Fibroblast of lung (primary cell): ENCODE measurements at places on chromosomes 5 and 9. TPM values are rescaled to one million over a fixed set of nuclear protein-coding genes. Genes with fewer than 3 reads are reported as not detected.

- no peaks in the 10 kb centered on the region for H3K36me3 ChIP-seq
- no peaks in the 10 kb centered on the region for H3K4me1 ChIP-seq
- no peaks in the 10 kb centered on the region for H3K27me3 ChIP-seq
- DNase-seq, result no peak
These were observed 13.6 kb downstream of the IRX1 start for GRCh38 chr5:3609120-3609681.

- peaks cover 8% of the 10 kb centered on the region for H3K4me1 ChIP-seq
- no peak overlapping the region for H3K27ac ChIP-seq
- H3K27me3 ChIP-seq, result no peaks in the 10 kb centered on the region
- peak; percentile 72 for DNase-seq
- H3K36me3 ChIP-seq, result no peaks in the 10 kb centered on the region
- no peak overlapping the region for H3K4me3 ChIP-seq
These were observed 27.6 kb upstream of the ABLIM3 start for GRCh38 chr5:149113669-149114068.

DNA sequence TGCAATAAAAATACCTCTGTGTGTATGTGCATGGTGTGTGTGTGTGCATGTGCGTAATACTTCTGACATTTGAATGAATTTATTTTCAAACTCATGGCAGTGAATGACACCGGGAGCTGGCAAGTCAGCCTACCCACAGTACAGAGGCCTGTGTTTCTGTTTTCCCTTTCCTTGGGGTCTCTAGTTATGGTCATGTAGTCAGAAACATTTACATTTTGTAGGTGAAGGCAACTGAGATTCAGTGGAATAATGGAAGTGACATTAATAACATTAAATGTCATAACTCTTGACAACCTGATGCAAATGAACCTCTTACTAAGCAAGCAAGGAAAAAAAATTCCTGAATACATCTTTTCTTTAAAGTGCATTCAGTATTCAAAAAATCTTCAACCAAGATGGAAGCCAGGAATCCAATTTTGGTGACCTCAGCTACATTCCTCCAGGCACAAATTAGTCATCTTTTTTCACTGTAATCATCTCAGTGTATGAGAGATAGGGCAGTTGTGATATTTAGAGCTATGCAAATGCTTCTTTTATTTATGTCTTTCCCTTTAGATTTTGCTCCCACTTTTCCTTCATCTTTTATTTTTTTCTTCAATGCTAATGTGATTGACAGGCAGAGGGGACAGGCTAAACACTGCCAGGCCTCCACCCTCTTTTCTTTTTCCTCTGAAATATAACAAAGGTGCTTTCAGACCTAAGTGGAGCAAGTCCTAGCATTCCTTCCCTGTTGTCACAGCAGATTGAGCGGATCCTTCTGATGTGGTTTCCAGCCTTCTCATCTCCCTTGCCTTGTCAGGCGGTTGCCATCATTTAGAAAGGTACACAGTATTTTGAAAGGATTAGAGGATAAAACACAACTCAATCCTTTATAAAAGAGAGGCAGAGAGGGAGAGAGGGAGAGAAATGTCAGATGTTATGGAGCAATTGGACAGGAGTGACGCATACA, 569.8 kb upstream of the ADAMTS16 start:
- H3K27me3 ChIP-seq, result no peaks in the 10 kb centered on the region
- H3K4me3 ChIP-seq, result no peak overlapping the region
- H3K27ac ChIP-seq, result no peak overlapping the region
- H3K4me1 ChIP-seq, result no peaks in the 10 kb centered on the region
- H3K36me3 ChIP-seq, result no peaks in the 10 kb centered on the region

GRCh38 chr9:126953041-126953809, 38.6 kb downstream of the RALGPS1 start:
- peaks cover 11% of the 10 kb centered on the region for H3K4me1 ChIP-seq
- peak; percentile 64 for DNase-seq
- no peak overlapping the region for H3K4me3 ChIP-seq
- no peaks in the 10 kb centered on the region for H3K27me3 ChIP-seq
- no peak overlapping the region for H3K27ac ChIP-seq
- no peaks in the 10 kb centered on the region for H3K36me3 ChIP-seq

GRCh38 chr9:36671561-36671960, 98.9 kb downstream of the MELK start:
- H3K27me3 ChIP-seq, result no peaks in the 10 kb centered on the region
- no peaks in the 10 kb centered on the region for H3K4me1 ChIP-seq
- peaks cover 3% of the 10 kb centered on the region for H3K36me3 ChIP-seq
- no peak overlapping the region for H3K4me3 ChIP-seq
- no peak for DNase-seq
- H3K27ac ChIP-seq, result no peak overlapping the region

- H3K4me1 ChIP-seq, result no peaks in the 10 kb centered on the region
- H3K27me3 ChIP-seq, result no peaks in the 10 kb centered on the region
- H3K4me3 ChIP-seq, result no peak overlapping the region
- H3K36me3 ChIP-seq, result no peaks in the 10 kb centered on the region
These were observed 85.8 kb upstream of the S1PR3 start for GRCh38 chr9:88905506-88905905.

DNA sequence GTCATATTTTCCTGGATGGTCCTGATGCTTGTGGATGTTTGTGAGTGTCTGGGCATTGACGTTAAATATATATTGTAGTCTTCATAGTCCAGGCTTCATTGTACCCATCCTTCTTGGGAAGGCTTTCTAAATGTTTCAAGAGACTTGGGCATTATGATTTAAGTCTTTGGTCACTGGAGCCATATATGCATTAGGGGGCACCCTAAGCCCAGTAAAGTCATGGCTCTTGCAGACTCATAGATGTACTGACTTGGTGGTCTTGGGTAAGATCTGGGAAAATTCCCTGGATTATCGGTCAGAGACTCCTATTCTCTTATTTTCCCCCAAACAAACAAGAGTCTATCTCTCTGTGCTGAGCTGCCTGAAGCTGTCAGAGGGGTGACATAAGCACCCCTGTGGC, 271.1 kb downstream of the TRIM36 start:
- no peak overlapping the region for H3K4me3 ChIP-seq
- H3K27me3 ChIP-seq, result no peaks in the 10 kb centered on the region
- no peak overlapping the region for H3K27ac ChIP-seq
- no peaks in the 10 kb centered on the region for H3K4me1 ChIP-seq

GRCh38 chr9:135308821-135309762, 170.5 kb upstream of the PPP1R26 start:
- H3K27ac ChIP-seq, result no peak overlapping the region
- no peak overlapping the region for H3K4me3 ChIP-seq
- no peaks in the 10 kb centered on the region for H3K36me3 ChIP-seq
- H3K4me1 ChIP-seq, result no peaks in the 10 kb centered on the region
- no peaks in the 10 kb centered on the region for H3K27me3 ChIP-seq

DNA sequence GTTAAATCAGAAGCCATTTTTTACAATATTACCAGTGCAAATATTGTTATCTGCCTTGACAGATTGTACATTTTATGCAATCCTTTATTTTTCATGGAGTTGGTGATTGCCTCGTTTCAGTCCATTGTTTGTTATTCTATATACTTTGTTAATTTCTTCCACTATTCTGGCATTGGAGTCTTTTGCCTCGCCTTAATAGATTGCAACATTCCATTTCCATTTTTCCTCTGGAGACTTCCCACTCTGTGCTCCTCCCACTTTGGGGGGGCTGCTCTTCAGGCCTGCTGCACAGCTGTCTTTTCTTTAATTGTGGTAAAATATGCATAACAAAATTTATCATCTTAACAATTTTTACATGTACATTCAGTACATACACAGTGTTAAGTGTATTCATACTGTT, 4.4 kb upstream of the DCAF10 start:
- no peaks in the 10 kb centered on the region for H3K4me1 ChIP-seq
- DNase-seq, result no peak
- H3K27me3 ChIP-seq, result no peaks in the 10 kb centered on the region
- no peaks in the 10 kb centered on the region for H3K36me3 ChIP-seq

DNA sequence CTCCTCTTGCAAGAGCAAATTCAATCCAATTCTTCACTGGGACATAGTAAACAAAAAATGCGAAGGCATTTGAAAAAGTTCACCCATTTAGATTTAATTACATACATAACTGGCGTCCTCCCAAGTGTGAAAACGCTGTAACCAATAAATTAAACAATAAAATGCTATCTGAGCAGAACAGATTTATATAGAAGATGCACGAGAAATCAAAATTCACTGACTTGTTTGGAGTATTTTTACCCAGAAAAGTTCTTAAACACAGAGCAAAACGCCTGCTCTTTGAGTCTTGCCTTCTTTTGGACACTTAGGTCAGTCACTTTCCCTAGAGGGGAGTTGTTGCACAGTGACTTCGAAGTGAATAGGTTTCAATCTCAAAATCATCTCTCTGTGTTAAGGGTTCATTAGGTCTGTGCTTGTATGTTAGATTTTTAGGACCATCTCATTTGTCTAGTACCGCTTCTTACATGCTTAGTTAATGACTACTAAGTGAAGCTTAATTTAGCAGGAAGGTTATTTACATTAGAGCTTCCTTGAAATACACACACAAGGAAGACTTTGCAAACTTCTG, 1.9 kb downstream of the ALDH1A1 start:
- peak overlapping the region; percentile 30 for H3K4me3 ChIP-seq
- H3K27ac ChIP-seq, result no peak overlapping the region
- no peaks in the 10 kb centered on the region for H3K27me3 ChIP-seq
- DNase-seq, result no peak
- no peaks in the 10 kb centered on the region for H3K4me1 ChIP-seq

DNA sequence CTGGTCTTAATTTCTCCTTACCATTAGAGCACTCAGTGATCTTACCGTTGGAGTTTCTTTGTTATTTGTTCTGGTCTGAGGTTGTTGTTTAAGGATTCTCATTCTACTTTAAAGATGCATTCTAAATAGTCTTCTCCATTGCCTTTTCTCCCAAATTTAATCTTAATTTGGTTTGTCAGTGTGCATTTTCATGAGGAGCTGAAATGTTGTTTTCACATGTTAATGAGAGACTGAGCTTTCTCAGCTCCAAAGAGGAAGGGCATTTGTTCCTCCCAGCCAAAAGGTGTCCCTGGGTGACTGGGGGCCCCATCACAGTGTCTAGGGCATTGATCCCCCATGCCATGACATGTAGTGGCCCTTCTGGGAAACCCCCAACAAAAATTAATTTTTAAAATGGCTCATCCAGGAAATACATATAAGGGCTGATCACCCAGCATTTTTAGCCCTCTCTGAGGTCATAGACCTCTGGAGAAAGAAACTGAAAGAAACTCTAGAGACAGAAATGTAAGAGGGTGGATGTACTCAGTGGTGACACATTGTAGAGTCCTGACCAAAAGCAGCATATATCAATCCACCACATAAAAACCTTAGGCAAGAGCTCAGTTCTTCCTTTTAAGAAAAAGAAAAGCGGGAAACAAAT, 240.4 kb upstream of the RAI14 start:
- no peak overlapping the region for H3K27ac ChIP-seq
- H3K4me3 ChIP-seq, result no peak overlapping the region
- no peaks in the 10 kb centered on the region for H3K36me3 ChIP-seq
- no peaks in the 10 kb centered on the region for H3K27me3 ChIP-seq
- peaks cover 7% of the 10 kb centered on the region for H3K4me1 ChIP-seq

- no peaks in the 10 kb centered on the region for H3K27me3 ChIP-seq
- no peaks in the 10 kb centered on the region for H3K4me1 ChIP-seq
These were observed 14.4 kb downstream of the ELOVL7 start for GRCh38 chr5:60829490-60830266.

DNA sequence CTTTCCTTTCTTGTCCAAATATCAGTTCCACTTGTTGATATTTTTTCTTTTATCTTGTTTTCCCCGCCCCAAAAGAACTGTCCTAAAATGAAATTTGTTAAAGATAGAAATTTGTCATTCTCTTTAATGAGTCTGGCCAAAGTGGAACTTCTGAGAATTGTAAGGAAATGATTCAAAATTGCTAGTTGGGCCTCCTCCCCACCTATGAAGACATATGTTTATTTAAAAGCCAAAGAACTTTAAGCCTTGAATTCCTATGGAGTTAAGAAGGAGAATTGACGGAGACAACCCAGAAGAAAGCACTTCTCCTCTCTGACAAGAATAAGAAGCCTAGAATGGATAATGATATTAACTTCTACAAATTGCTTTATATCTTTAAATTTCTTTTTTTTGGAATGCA, 59.1 kb upstream of the ALDH1A1 start:
- H3K4me3 ChIP-seq, result no peak overlapping the region
- H3K27ac ChIP-seq, result no peak overlapping the region
- DNase-seq, result no peak
- no peaks in the 10 kb centered on the region for H3K36me3 ChIP-seq

DNA sequence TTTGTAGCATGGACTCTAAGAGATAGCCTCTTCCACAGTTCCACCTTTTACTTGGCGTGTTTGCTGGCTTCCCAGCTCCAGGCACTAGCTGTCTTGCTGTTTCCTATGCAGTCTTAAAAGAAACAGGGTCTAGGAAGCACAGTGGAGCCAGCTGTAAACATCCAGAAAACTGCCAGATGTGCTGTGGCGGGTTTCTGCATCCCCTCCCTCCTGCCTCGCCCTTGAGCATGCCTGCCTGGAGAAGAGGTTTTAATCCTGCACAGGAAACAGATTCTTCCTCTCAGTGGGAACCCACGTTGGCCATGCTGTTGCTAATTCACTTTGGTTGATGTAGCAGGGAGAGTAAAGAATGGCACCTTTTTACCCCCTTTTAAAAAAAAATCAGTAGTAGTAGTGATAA, 121.3 kb downstream of the RPS23 start:
- no peaks in the 10 kb centered on the region for H3K36me3 ChIP-seq
- DNase-seq, result no peak
- no peaks in the 10 kb centered on the region for H3K27me3 ChIP-seq
- H3K4me1 ChIP-seq, result no peaks in the 10 kb centered on the region
- no peak overlapping the region for H3K27ac ChIP-seq
- H3K4me3 ChIP-seq, result no peak overlapping the region

DNA sequence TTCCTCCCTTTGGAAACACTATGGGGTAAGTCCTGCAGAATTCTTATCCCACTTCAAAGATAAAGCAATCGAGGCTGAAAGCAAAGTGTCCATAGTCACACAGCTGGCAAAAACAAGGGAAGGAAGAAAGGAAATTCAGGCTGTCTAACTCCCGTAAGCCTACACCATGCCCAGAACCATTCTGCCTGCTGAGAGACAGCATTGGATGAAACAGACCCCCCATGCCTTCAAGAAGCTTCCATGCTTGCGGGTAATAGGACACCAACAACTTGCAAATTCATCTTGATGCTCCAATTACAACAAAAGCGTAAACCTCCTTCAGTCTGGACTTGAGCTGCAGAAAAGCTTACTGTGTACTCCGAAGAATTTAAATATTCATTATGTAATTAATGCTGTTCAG, 181.1 kb upstream of the WWC1 start:
- H3K36me3 ChIP-seq, result no peaks in the 10 kb centered on the region
- H3K27me3 ChIP-seq, result no peaks in the 10 kb centered on the region
- no peak overlapping the region for H3K4me3 ChIP-seq

- no peak overlapping the region for H3K27ac ChIP-seq
- H3K4me3 ChIP-seq, result no peak overlapping the region
- no peaks in the 10 kb centered on the region for H3K4me1 ChIP-seq
- H3K27me3 ChIP-seq, result no peaks in the 10 kb centered on the region
These were observed 2.5 kb downstream of the DOK3 start for GRCh38 chr5:177507165-177507564.

- H3K36me3 ChIP-seq, result no peaks in the 10 kb centered on the region
- no peak overlapping the region for H3K4me3 ChIP-seq
- no peaks in the 10 kb centered on the region for H3K4me1 ChIP-seq
These were observed 11.9 kb downstream of the SLC46A2 start for GRCh38 chr9:112878752-112879151.

GRCh38 chr9:131651160-131651559, 88.7 kb downstream of the RAPGEF1 start:
- DNase-seq, result no peak
- peaks cover 9% of the 10 kb centered on the region for H3K4me1 ChIP-seq
- H3K27me3 ChIP-seq, result no peaks in the 10 kb centered on the region
- H3K27ac ChIP-seq, result peak overlapping the region; percentile 50

PCDHA11 gene
- total RNA-seq, result 0.51 and 0.66 TPM in 2 replicates

LHX2 gene
- total RNA-seq, result not detected in 2 replicates

PLK2 gene
- 835 and 983 TPM in 2 replicates for total RNA-seq

CAMK2A gene
- 0.77 and 2.1 TPM in 2 replicates for total RNA-seq

TLR4 gene
- 2.6 and 3.1 TPM in 2 replicates for total RNA-seq
